ENCODE measurements at places on chromosomes 13 and 19.

GRCh38 chr19:7928741-7929701 is 3.1 kb upstream of the CTXN1 start:
- DNase-seq = peak; percentile 28

DNA sequence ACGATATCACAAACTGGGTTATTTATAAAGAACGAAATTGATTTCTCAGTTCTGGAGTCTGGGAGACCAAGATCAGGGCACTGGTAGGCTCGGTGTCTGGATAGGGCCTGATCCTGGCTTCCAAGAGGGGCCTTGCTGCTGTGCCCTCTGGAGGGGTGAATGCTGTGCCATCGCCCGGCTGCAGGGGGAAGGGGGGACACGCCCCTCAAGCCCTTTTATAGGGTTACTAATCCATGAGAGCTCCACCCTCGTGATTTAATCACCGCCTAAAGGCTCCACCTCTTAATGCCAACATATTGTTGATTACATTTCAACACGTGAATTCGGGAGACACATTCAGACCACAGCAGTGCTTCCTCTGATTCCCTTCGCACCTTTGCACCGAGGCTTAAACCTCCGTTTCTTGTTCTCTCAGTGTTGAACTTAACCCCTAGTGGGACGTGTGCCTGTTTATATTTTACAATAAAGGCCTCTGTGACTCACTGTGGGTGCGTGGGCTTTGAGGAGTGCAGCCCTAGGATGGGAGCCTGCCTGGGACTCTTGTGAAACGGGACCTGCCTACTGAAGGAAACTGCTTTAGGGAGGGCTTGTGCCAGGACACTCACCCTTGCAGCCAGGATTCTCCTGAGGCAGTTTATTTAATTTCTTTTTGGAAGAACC is 52.4 kb upstream of the SPATA13 start:
- no peak for DNase-seq

- no peak for DNase-seq
Measured at GRCh38 chr19:7554565-7554964, 19.0 kb downstream of the PNPLA6 start.

- peak; percentile 3 for DNase-seq
Measured at GRCh38 chr13:42354241-42355091, 82.5 kb downstream of the AKAP11 start.

Measured in SHP77 (cell line).